Right forelimb (tissue), 1 donor: ENCODE measurements at places on chromosomes 13 and 19.

- DNase-seq = no peak
Measured at GRCh38 chr13:25973576-25973975, 78.2 kb downstream of the SHISA2 start.

GRCh38 chr19:51163257-51163656 is 21.2 kb downstream of the SIGLEC7 start:
- DNase-seq = no peak

GRCh38 chr19:29535214-29535831 is 9.5 kb downstream of the VSTM2B start:
- no peak for DNase-seq

DNA sequence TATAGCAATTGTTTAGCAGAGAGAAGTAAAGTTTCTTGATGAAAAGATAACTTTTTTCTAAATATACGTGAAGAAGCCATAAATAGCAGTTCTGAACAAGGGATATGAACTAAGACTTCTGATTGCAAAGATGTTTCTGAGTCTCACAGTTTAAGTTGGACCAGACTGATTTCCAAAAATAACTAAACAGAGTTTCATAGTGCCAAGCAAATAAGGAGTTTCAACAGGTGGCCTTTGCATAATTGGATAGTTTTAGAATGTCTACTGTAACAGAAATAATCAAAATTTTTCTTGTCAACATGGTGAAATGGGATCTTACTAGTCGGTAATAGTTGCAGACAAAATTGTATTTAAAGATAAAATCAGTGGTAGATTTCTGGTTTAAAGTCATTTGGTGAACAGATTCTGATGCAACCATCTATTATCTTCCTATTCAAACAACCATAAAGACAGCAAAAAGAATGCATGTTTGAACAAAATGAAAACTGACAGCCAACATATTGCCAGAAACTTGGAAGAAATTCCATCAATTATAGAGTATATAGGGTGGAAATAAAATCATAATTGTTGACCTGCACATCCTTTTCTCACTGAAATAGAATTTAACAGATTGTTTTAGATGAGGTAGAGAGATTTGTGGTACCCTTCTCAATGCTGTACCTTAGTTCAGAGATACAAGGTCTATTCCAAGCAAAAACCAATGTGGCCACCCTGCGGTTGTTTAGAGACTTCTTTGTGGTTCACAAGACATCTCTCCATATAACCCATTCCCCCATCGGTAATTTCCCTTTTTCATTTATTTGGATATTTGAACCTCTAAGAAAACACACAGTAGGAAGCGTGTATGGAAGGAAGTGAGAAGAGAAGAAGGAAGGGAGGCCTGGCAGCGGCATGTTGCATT is 275.3 kb downstream of the COG6 start:
- no peak for DNase-seq

DNA sequence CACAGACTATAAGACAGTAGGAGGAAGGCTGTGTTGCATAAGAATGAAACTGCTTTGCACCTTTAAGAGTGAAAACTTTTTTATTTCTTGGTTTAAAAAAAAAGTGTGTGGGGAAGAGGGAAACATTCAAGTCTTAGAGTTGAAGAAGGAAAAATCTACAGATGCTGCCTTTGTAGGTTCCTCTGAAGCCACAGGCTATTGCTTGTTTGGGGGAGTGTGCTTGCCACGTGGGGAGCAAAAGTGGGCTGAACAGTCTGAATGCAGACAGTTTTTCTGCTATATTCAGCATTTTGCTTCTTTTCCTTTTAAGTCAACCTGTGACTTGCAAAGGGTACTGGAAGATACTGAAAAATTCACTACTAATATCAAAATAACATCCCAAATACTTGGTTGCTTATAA is 36.9 kb downstream of the EFNB2 start:
- no peak for DNase-seq

DNA sequence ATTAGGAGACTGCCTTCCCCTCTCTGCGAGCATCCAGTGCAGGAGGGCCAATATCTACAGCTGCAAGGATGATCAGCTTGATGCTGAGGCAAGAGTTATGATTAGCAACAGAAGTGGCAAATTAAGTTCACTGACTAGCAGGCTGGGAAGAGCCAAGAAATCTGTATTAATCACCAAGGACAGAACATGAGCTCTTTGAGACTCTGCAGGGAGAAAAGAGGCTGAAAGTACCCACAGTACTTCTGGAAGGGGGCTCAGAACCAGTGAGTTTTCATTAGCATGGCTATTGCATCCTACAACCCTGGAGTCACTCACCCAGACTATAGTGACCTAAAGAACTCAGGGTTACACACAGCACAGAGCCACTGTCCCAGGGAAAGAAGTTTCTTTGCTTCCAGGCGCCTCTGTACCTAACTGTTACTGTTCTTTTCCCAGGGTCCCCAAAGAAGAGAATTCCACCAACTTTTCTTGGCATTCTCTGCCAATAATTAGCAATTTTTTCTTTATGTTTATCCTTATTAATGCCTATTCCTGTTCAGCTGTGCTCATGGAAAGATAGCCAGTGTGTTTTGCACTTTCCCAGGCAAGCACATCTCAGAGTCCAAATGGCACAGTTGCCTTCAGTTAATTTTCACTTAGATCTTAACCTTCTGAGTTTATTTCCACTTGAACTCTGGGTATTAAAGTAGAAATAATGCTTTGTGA is 25.8 kb upstream of the MEDAG start:
- no peak for DNase-seq

GRCh38 chr13:47794963-47795362 is 206.1 kb downstream of the SUCLA2 start:
- DNase-seq = no peak

DNA sequence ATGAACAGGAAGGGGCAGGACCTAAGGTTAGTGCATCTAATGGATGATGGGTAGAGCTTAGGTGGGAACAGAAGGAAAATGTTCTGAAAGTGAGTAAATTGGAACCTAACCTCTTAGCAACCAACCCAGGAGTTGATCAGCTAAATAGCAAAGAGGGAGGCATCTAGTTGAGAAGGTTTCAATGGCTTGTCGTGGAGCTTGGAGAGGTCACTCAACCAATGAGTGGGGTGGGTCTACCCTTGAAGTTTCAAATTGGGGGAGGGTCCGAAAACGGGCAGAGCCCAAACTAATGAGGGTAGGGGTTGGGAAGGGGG is 5.7 kb upstream of the SHKBP1 start:
- no peak for DNase-seq

DNA sequence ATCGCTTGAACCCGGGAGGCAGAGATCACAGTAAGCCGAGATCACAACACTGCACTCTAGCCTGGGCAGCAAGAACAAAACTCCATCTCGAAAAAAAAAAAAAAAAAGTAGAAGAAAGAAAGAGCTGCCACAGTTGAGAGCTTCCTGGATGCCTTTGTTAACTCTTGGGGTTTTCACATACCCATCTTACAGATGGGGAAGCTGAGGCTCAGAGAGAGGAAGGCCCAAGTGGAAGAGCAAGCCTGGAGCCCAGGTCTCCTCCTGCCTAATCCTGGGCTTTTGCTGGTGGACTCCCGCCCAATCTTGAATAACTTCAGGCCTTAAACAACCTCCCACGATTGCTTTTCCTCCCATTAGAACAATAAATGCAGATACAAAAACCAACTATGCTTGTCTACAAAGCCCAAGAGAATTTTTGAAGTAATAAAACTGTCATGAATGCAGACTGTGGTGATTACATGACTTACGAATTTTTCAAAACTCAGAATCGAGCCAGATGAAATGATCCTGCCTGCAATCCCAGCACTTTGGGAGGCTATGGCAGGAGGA is 41.7 kb downstream of the LTBP4 start:
- no peak for DNase-seq

DNA sequence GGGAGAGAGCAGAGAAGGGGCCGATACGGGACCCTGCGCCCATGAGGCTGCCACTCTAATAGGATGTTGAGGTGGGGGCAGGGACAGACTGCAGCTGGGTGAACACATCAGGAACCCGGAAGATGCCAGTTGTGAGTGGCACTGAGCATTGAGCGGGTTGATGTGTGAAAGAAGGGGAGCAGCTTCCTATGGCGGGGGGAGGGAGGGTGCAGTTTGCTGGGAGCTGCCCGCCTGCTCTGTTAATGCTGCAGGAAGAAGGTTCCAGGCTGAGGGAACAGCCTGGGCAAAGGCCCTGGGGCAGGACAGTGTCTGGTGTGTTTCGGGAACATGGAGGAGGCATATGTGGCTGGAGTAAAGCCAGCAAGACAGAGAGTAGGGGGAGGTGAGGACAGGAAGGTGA is 29.8 kb downstream of the DNM2 start:
- no peak for DNase-seq

GRCh38 chr13:110815471-110816204 is 99.2 kb downstream of the ANKRD10 start:
- DNase-seq = no peak

DNA sequence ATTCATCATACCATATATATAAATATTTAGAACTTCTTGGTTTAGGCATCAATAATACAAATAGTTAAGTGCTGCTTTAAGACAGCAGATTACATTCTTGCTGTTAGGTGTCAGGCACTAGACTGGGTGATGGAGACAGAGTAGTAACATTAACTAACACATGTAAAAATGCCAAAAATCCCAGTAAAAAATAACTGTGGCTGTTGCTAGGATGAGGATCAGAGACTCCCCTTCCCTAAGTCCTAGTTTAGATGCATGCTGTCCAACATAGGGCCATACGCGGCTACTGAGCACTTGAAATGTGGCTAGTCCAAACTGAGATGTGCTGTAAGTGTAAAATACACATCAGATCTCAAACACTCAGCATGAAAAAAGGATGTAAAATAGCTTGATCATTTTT is 94.7 kb downstream of the CDADC1 start:
- DNase-seq = no peak

GRCh38 chr13:87444135-87444534 is 227.0 kb upstream of the SLITRK5 start:
- no peak for DNase-seq
